ENCODE measurements at places on chromosomes 6 and 20.

GRCh38 chr6:43668151-43669028 lies 19.2 kb downstream of the MRPS18A start:
- peak; percentile 51 for DNase-seq

- DNase-seq = no peak
Measured at GRCh38 chr20:47284373-47284772, 72.1 kb downstream of the ZMYND8 start.

DNA sequence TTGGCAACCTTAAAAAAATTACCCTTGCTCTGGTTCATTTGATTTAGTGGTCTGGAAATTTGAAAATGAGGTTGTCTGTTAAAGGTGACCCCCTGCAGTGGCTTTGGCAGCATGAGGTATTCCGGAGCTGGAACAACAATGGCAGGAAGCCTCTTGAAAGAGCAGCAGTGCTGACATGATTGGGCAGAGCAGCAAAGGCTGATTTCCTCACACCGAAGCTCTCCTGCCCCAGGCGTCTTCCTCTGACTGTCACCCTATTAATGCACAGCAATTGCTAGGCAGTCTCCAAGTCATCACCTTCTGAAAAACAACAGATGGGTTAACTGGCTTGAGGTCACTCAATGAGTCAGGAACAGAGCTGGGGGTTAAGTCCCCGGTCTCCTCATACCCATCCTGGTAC lies 241.8 kb upstream of the MMS22L start:
- no peak for DNase-seq

GRCh38 chr20:16639027-16639941 lies 66.0 kb upstream of the KIF16B start:
- no peak for DNase-seq
